Fibroblast of lung (primary cell): ENCODE measurements at places on chromosomes 7 and 10.

GRCh38 chr7:43922726-43923125, 3.5 kb upstream of the UBE2D4 start:
- H3K27me3 ChIP-seq: no peaks in the 10 kb centered on the region
- H3K4me3 ChIP-seq: no peak overlapping the region
- no peak overlapping the region for H3K27ac ChIP-seq
- DNase-seq: no peak
- no peaks in the 10 kb centered on the region for H3K36me3 ChIP-seq

- DNase-seq: peak; percentile 75
- no peak overlapping the region for H3K27ac ChIP-seq
- H3K4me1 ChIP-seq: peaks cover 17% of the 10 kb centered on the region
- peaks cover 5% of the 10 kb centered on the region for H3K36me3 ChIP-seq
- no peak overlapping the region for H3K4me3 ChIP-seq
Observed at GRCh38 chr7:92614660-92615174, 24.5 kb upstream of the FAM133B start.

- DNase-seq: no peak
- H3K4me1 ChIP-seq: no peaks in the 10 kb centered on the region
- no peaks in the 10 kb centered on the region for H3K27me3 ChIP-seq
- no peak overlapping the region for H3K27ac ChIP-seq
- no peak overlapping the region for H3K4me3 ChIP-seq
Observed at GRCh38 chr10:76405922-76406321, 974.5 kb downstream of the LRMDA start.

DNA sequence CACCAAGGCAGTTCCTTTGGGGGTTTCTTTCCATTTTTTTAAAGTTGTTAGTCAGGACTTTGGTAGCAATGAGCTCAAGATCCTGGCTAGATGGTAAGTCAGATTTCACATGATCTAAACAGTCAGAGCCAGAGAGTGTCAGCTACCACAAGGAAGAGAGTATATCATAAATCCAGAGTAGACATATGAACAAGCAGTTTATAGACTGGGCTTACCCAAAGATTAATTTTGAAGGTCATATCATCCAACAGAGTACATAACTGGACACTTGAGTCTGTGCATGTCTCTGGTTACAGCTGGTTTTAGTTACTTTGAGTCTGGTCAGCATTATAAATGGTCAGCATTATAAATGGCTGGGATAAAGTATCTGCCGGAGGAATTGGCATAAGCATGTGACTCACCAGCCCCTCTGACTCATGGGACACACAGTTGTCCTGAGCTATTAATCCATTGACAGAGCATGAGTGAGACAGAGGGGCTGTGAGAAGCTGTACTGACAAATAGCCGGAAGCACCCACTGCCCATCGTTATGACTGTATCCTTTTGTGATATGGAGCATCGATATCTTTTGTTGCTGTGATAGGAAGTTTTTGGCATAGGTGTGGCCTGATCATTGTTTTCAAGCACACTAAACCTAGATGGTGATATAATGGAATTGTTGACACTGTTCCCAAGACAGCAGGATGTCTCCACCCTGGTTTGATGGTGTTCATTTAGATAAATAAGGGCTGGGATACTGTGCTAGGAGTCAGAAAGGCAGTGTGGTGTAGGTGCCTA, 19.3 kb downstream of the PPP1R3C start:
- H3K4me1 ChIP-seq: peaks cover 25% of the 10 kb centered on the region
- no peak overlapping the region for H3K4me3 ChIP-seq
- DNase-seq: peak; percentile 96
- no peaks in the 10 kb centered on the region for H3K27me3 ChIP-seq

DNA sequence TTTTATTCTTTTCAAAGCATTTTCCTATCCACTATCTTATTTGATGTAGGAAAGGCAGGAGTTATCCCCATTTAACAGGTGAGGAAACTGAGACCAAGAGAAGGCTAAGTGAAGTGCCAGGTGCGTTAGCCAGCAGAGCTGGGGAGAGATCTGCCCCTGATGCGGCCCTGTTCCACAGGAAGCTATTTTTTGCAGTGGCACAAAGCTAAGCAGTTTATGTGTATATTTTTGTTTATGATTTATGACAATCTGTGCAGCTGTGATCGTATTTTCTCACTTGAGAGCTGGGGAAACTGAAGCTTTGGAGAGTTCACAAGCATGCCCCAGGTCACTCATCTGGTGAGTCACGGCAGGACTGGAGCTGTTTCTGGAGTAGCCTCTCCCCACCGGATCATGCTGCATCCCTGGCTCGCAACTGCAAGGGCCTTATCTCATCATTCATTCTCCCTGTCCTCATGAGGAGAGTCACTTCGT, 38.8 kb downstream of the SLC29A3 start:
- no peaks in the 10 kb centered on the region for H3K27me3 ChIP-seq
- no peak overlapping the region for H3K27ac ChIP-seq
- no peaks in the 10 kb centered on the region for H3K36me3 ChIP-seq
- no peak overlapping the region for H3K4me3 ChIP-seq
- peak; percentile 71 for DNase-seq

- no peaks in the 10 kb centered on the region for H3K36me3 ChIP-seq
- H3K27me3 ChIP-seq: no peaks in the 10 kb centered on the region
- peaks cover 11% of the 10 kb centered on the region for H3K4me1 ChIP-seq
Observed at GRCh38 chr7:116447966-116448839, 51.3 kb upstream of the CAV2 start.

DNA sequence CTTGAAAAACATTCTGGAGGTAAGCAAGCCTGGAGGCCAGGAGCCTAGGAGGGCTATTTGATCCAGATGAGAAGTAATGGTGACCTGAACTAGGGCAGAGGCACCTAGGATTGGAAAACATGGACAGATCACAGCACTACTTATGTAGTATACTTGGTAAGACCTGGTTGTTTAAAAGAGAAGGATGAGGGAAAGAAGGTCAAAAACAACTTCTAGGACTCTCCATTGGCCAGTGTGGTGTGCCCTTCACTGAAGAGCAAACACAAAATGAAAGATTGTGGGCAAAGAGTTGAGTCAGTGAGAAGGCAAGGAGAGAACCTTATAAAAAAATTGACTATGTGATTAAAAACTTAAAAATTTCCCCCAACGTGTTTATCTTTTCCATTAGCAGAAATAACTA, 14.3 kb downstream of the ANKRD1 start:
- DNase-seq: no peak
- no peak overlapping the region for H3K27ac ChIP-seq
- H3K27me3 ChIP-seq: no peaks in the 10 kb centered on the region
- no peaks in the 10 kb centered on the region for H3K4me1 ChIP-seq
- no peaks in the 10 kb centered on the region for H3K36me3 ChIP-seq
- no peak overlapping the region for H3K4me3 ChIP-seq

GRCh38 chr10:128047991-128048818, 78.0 kb downstream of the MKI67 start:
- no peaks in the 10 kb centered on the region for H3K27me3 ChIP-seq
- DNase-seq: peak; percentile 64
- no peak overlapping the region for H3K4me3 ChIP-seq
- no peaks in the 10 kb centered on the region for H3K4me1 ChIP-seq
- no peak overlapping the region for H3K27ac ChIP-seq

GRCh38 chr7:137642472-137642871, 204.3 kb downstream of the DGKI start:
- H3K36me3 ChIP-seq: no peaks in the 10 kb centered on the region
- H3K27ac ChIP-seq: no peak overlapping the region
- H3K4me1 ChIP-seq: no peaks in the 10 kb centered on the region
- no peak overlapping the region for H3K4me3 ChIP-seq

DNA sequence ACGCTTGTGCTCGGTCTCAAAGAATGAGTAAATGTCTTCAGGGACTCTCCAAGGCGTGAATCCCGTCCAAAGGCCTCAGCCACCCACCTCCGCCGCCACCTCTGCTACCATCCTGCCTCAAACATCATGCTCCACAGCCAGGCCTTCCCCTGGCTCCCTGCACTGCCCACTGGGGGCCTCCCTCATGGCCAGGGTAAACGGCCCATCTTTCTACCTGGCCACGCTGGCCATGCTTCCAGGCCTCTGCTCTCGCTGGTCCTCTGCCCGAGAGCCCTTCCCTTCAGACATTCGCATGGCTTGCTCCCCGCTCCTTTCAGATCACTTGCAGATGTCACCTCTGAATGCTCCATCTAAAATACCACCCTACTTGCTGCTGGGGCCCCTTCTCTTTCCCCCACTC, 40.2 kb downstream of the ZNF783 start:
- no peaks in the 10 kb centered on the region for H3K4me1 ChIP-seq
- no peaks in the 10 kb centered on the region for H3K27me3 ChIP-seq
- H3K4me3 ChIP-seq: no peak overlapping the region
- no peak overlapping the region for H3K27ac ChIP-seq
- DNase-seq: no peak
- no peaks in the 10 kb centered on the region for H3K36me3 ChIP-seq

- peaks cover 4% of the 10 kb centered on the region for H3K36me3 ChIP-seq
- DNase-seq: no peak
- peaks cover 23% of the 10 kb centered on the region for H3K4me1 ChIP-seq
- no peak overlapping the region for H3K27ac ChIP-seq
- no peak overlapping the region for H3K4me3 ChIP-seq
Observed at GRCh38 chr10:124946945-124947344, 5.0 kb downstream of the ZRANB1 start.

DNA sequence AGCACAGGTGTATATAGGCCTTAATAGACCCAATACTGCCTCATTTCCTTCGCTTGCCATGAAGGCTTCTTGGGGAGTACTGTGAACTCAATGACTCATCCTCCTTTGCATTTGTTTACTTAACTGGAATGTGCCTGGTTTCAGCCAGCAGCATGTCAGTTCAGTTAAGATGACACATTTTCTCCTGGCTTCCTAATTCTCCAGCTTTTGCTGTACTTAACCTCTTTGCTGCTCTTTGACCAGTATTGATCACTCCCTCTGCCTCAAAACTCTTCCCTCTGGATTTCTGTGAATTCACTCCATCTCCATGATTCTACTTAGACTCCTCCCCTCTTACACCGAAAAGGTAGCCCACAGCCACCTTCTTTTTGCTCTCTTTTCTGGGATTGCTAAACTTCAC, 135.7 kb downstream of the MAGI2 start:
- DNase-seq: peak; percentile 90
- H3K27ac ChIP-seq: no peak overlapping the region
- H3K27me3 ChIP-seq: no peaks in the 10 kb centered on the region
- no peak overlapping the region for H3K4me3 ChIP-seq
- peaks cover 5% of the 10 kb centered on the region for H3K4me1 ChIP-seq

- H3K27ac ChIP-seq: no peak overlapping the region
- no peak overlapping the region for H3K4me3 ChIP-seq
- H3K4me1 ChIP-seq: no peaks in the 10 kb centered on the region
- H3K27me3 ChIP-seq: no peaks in the 10 kb centered on the region
- DNase-seq: no peak
Observed at GRCh38 chr7:130476297-130477150, 15.4 kb upstream of the MEST start.

- H3K4me3 ChIP-seq: no peak overlapping the region
- no peaks in the 10 kb centered on the region for H3K27me3 ChIP-seq
- no peak overlapping the region for H3K27ac ChIP-seq
- no peaks in the 10 kb centered on the region for H3K36me3 ChIP-seq
- no peaks in the 10 kb centered on the region for H3K4me1 ChIP-seq
- DNase-seq: peak; percentile 6
Observed at GRCh38 chr10:89710753-89711152, 9.4 kb downstream of the KIF20B start.

DNA sequence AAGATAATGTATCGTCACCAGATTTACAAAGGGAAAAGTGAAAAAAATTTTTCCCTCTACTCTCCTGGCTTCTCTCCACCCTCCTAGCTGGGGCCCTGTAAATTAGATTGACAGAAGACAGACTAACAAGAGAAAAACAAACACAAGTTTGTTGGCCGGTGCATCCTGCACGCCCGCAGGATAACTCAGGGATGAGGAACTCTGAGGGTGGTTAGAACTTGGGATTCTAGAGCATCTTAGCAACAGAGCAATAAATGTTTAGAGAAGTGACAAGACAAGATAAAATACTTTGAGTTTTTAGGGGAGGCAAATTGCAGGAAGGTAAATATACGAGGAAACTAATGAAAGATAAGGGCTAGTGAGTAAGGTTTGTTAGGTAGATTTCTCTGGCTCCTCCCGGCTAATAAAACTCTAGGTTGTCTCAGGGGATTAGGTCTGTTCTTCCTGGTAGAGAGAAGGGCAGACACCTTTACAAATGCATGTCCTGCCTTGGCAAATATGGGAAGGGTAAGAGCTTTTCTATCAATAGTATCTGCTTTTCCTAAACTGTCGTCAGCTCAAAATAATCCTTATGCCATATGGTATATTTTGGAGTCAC, 4.3 kb upstream of the UCN3 start:
- H3K4me1 ChIP-seq: no peaks in the 10 kb centered on the region
- no peaks in the 10 kb centered on the region for H3K27me3 ChIP-seq
- DNase-seq: no peak
- H3K27ac ChIP-seq: no peak overlapping the region

DNA sequence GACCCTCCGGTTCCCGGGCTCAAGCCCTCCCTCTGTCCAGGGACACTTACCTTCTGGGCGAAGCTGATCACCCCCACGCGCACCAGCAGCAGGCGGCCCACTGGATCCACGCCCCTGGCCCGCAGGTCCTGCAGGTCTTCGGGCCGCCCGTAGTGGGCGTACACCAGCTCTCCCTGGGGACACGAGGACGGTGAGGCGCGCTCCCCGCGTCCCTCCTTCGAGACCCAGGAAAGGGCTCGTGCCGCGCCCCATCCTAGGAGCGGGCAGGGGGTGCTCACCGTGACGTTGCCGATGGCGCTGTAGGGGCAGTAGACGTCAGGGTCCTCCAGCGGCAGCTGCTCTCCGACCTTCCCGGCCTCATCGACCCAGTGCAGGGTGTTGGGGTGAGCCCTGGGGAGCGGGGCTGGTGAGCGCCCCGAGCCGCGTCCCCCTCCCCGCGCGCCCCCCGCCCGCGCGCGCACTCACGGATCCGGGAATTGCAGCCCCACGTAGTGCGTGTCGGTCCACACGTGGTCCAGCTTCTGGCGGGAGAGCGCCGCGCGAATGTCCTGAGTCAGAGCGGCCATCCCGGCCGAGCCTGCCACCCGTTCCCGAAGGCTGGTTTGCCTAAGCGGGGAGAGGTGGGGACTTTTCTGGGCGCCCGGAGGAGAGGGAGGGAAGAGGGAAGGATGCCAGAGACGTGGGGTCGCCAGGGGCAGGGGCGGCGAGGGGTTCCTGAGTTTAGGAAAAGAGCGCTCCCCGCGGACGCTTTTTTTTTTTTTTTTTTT, 8.2 kb downstream of the TFR2 start:
- H3K36me3 ChIP-seq: no peaks in the 10 kb centered on the region
- peak overlapping the region; percentile 44 for H3K4me3 ChIP-seq
- no peak overlapping the region for H3K27ac ChIP-seq
- peak; percentile 25 for DNase-seq
- H3K4me1 ChIP-seq: no peaks in the 10 kb centered on the region
